ENCODE measurements at places on chromosomes 11 and 22. TPM values are rescaled to one million over a fixed set of nuclear protein-coding genes. Genes with fewer than 3 reads are reported as not detected.

Gene CDC42BPG
- 50.5 TPM for total RNA-seq

Gene IGSF9B
- 2.6 TPM for total RNA-seq

Gene SERPIND1
- total RNA-seq, result not detected

Gene TRIM49D1
- not detected for total RNA-seq

Gene SHISA8
- total RNA-seq, result not detected

Gene ESAM
- 6.5 TPM for total RNA-seq

Gene GAL3ST3
- not detected for total RNA-seq

Gene FOLH1
- not detected for total RNA-seq

Gene NADSYN1
- 271 TPM for total RNA-seq

Gene TRIM48
- total RNA-seq, result not detected

Gene DENND5A
- total RNA-seq, result 25.7 TPM

Gene ELF5
- total RNA-seq, result not detected

Gene PAMR1
- total RNA-seq, result 4.0 TPM

Gene P2RX6
- 1.7 TPM for total RNA-seq

Measured in transverse colon (tissue), 4 donors.